ENCODE measurements at places on chromosomes 1 and 21.

- no peaks in the 10 kb centered on the region for H3K27me3 ChIP-seq
- no peaks in the 10 kb centered on the region for H3K4me1 ChIP-seq
- peaks cover 97% of the 10 kb centered on the region for H3K36me3 ChIP-seq
- H3K27ac ChIP-seq = no peak overlapping the region
- DNase-seq = no peak
Observed at GRCh38 chr1:224411766-224412165, 22.8 kb downstream of the WDR26 start.

GRCh38 chr1:84433258-84434080 lies 35.2 kb downstream of the DNASE2B start:
- no peaks in the 10 kb centered on the region for H3K27me3 ChIP-seq
- peaks cover 29% of the 10 kb centered on the region for H3K4me1 ChIP-seq
- peak; percentile 78 for DNase-seq
- H3K4me3 ChIP-seq = no peak overlapping the region

DNA sequence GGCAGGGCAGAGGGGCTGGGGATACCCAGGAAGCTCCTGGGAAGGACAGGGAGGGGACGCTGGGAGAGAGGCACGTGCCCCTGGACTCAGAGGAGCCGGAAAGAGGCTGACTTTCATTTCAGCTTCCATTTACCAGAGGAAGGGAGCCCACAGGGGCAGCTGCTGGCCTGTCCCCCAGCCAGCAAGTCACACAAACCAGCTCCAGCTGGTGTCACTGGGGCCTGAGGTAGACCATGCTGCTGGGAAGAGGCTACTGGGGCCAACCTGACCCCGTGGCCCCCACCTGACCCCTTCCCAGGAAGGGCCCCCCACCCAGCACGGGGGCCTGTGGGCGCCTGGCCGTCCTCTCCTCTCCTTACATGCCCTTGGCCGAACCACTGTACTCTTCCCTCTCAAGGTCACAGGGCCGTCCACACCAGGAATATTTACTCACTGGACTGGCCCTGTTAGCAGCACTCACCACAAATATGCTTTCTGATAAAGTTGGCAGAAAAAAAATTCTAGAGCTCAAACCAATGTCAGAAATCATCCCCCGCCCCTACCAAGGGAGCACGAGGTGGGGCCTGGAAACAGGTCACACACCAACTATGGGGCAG lies 110.5 kb downstream of the CASZ1 start:
- DNase-seq = no peak
- H3K36me3 ChIP-seq = no peaks in the 10 kb centered on the region
- H3K27me3 ChIP-seq = no peaks in the 10 kb centered on the region

DNA sequence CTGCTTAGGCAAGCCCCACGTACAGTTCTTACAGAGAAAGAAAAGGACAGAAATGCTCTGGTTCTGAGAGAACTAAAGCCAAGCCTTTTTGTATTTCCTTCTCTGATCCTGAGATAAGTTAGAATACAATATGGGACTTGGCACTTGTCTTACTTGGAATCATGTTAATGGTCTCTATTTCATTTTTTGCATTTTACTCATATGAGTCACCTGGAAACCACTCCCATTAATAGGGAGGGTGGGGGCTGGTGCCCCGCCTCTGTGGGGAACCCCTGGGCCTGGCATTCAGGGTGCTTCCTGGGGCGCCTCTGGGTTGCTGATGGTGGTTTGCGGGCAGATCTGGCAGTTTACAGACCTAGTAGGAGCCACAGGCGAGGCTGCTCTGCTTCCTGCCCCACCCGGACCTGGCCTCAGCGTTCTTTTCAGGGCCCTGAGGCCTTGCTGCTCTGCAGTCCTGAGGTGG lies 26.7 kb downstream of the TSPAN2 start:
- DNase-seq = peak; percentile 80
- H3K36me3 ChIP-seq = peaks cover 9% of the 10 kb centered on the region
- H3K4me1 ChIP-seq = peaks cover 16% of the 10 kb centered on the region
- H3K27me3 ChIP-seq = no peaks in the 10 kb centered on the region
- peak overlapping the region; percentile 66 for H3K27ac ChIP-seq

- no peak for DNase-seq
- H3K27ac ChIP-seq = no peak overlapping the region
- H3K27me3 ChIP-seq = peaks cover 28% of the 10 kb centered on the region
Observed at GRCh38 chr21:45031571-45032191, 42.7 kb upstream of the ADARB1 start.

DNA sequence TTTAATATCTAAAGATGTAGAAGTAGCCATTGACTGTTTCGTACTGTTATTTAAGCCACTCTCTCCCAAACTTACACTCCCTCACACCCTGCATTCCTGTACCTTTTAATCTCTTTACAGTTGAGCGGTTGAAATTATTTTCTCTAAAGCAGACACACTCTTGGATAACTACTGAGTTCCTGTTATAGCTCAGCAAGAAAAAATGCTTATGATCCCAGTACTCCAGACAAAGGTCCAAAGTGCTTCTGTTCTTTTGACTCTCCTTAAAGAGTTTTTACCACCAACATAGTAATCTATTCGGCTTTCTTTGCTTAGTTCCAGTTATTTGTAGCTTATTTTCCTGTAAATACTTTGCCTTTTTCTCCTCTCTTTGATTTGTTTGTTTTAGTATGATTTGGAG lies 100.1 kb downstream of the ATF6 start:
- no peaks in the 10 kb centered on the region for H3K27me3 ChIP-seq
- no peak overlapping the region for H3K27ac ChIP-seq
- no peak overlapping the region for H3K4me3 ChIP-seq
- H3K36me3 ChIP-seq = peaks cover 60% of the 10 kb centered on the region
- DNase-seq = no peak
- H3K4me1 ChIP-seq = no peaks in the 10 kb centered on the region

DNA sequence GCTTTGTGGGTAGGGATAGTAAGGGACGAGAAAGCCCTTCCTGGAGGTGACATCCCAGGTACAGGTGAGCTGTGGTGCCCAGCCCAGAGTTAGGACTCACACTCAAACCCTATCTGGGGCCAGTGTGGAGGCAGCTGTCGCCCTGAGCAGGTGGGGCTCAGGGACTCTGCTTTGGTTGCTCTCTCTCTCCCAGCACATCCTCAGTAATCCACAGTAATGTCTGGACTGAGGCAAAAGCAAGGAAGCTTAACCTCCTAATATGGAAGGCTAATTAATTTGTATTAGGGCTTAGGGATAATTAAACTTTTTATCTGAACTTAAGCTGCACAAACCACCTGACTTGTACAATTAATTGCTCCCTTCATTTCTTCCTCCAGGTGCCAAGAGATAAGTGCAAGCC lies 38.2 kb downstream of the DDX20 start:
- H3K36me3 ChIP-seq = no peaks in the 10 kb centered on the region
- H3K27ac ChIP-seq = no peak overlapping the region
- no peak for DNase-seq
- H3K4me3 ChIP-seq = no peak overlapping the region
- H3K4me1 ChIP-seq = no peaks in the 10 kb centered on the region

GRCh38 chr1:192573499-192573898 lies 2.1 kb upstream of the RGS1 start:
- no peak overlapping the region for H3K27ac ChIP-seq
- no peaks in the 10 kb centered on the region for H3K27me3 ChIP-seq
- no peak for DNase-seq

GRCh38 chr21:23131177-23131576 lies 2133.0 kb downstream of the NCAM2 start:
- no peak overlapping the region for H3K27ac ChIP-seq
- no peaks in the 10 kb centered on the region for H3K4me1 ChIP-seq
- DNase-seq = no peak
- no peaks in the 10 kb centered on the region for H3K27me3 ChIP-seq
- no peaks in the 10 kb centered on the region for H3K36me3 ChIP-seq
- no peak overlapping the region for H3K4me3 ChIP-seq

DNA sequence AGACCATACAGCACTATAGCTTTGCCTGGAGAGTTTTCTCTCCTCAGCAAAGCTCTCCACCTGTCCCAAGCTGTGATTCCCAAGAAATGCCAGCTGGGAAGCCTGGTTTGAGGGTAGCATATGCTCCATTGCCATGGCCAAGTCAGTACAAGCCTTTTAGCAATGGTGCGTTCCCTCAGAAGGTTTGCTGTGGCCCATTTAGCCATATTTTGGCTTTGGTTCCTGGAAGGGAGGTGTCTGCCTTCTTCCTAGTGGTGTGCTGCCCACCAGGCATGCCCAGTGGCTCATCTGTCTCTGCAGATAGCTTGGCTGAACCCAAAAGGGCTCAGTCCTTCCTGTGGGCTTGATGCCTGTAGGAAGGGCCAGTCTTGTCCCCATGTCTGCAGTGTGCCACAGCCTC lies 32.4 kb downstream of the GALNT2 start:
- no peaks in the 10 kb centered on the region for H3K27me3 ChIP-seq
- H3K4me1 ChIP-seq = peaks cover 19% of the 10 kb centered on the region
- H3K27ac ChIP-seq = no peak overlapping the region
- H3K4me3 ChIP-seq = no peak overlapping the region
- no peak for DNase-seq

DNA sequence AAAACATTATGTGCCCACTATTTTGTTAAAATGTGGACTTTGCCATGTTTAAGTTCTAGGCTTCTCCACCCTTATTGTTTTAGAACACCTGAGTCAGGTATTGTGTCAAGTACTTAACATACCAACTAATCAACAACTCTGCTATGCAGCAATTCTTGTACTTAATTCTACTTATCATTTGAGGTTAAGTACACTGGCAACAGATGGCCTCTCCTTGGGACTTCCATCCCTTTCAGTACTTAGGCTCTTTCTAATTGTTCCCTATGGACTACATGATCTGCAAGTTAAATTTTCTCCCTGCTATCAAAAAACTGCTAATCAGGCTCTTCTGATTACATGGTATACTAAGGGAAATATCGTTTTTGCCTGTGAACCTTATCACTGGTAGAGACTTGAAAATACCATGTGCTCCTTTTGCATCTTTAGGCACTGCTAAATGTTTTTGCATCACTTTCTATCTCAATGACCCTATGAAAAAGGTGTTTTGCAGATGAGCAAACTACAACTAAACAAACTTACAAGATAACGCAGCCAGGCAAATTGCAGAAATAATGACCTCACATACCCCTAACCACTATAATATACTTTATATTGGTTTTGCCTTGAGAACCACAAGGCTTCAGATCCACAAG lies 18.9 kb downstream of the SFPQ start:
- H3K4me3 ChIP-seq = no peak overlapping the region
- DNase-seq = no peak
- peaks cover 3% of the 10 kb centered on the region for H3K4me1 ChIP-seq
- H3K27me3 ChIP-seq = no peaks in the 10 kb centered on the region

GRCh38 chr1:183101841-183102276 lies 78.6 kb downstream of the LAMC1 start:
- H3K27me3 ChIP-seq = no peaks in the 10 kb centered on the region
- no peaks in the 10 kb centered on the region for H3K36me3 ChIP-seq
- H3K4me3 ChIP-seq = no peak overlapping the region
- DNase-seq = no peak

DNA sequence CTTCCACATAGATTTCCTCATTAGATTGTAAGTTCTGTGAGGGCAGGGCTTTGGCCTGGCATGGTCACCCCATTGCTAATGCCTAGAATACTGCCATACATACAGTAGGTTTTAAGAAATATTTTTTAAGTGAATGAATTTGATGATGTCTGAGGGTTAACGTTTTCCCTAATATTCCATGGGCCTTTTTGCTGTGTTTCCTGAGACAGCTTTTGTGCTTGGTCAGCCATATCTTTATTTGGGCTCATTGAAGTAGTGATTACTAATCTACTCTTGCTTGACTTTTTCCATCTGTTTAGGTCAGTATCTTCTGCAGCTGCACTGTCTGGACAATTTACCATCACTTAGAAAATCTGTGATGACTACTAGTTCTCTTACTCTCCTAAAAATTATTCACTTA lies 3.5 kb downstream of the CDC42 start:
- H3K4me3 ChIP-seq = no peak overlapping the region
- H3K36me3 ChIP-seq = peaks cover 18% of the 10 kb centered on the region
- no peak for DNase-seq
- H3K27ac ChIP-seq = no peak overlapping the region
- H3K27me3 ChIP-seq = no peaks in the 10 kb centered on the region

GRCh38 chr1:169456029-169456428 lies 28.8 kb upstream of the CCDC181 start:
- peaks cover 9% of the 10 kb centered on the region for H3K4me1 ChIP-seq
- no peak overlapping the region for H3K4me3 ChIP-seq
- no peaks in the 10 kb centered on the region for H3K27me3 ChIP-seq
- H3K36me3 ChIP-seq = no peaks in the 10 kb centered on the region
- H3K27ac ChIP-seq = no peak overlapping the region

DNA sequence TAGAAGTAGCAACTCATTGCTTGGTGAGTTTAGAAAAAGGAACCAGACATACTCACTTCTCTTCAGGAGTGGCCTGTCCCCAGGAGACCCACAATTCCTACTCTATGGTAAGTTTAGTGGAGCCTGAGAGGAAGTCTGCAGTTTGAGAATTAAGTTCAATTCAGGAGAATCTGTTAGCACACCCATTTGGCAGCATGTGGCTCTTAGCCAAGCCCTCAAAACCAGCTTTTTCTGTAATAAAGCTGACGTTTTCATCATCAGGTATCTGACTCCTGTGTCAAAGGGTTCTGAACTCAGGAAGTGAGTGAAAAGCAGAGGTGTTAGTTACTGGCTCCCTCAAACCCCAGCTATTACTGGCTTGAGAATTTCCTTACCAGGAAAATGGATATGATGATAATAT lies 20.4 kb upstream of the RGS16 start:
- no peaks in the 10 kb centered on the region for H3K36me3 ChIP-seq
- no peak overlapping the region for H3K4me3 ChIP-seq
- peaks cover 9% of the 10 kb centered on the region for H3K4me1 ChIP-seq
- no peak overlapping the region for H3K27ac ChIP-seq

DNA sequence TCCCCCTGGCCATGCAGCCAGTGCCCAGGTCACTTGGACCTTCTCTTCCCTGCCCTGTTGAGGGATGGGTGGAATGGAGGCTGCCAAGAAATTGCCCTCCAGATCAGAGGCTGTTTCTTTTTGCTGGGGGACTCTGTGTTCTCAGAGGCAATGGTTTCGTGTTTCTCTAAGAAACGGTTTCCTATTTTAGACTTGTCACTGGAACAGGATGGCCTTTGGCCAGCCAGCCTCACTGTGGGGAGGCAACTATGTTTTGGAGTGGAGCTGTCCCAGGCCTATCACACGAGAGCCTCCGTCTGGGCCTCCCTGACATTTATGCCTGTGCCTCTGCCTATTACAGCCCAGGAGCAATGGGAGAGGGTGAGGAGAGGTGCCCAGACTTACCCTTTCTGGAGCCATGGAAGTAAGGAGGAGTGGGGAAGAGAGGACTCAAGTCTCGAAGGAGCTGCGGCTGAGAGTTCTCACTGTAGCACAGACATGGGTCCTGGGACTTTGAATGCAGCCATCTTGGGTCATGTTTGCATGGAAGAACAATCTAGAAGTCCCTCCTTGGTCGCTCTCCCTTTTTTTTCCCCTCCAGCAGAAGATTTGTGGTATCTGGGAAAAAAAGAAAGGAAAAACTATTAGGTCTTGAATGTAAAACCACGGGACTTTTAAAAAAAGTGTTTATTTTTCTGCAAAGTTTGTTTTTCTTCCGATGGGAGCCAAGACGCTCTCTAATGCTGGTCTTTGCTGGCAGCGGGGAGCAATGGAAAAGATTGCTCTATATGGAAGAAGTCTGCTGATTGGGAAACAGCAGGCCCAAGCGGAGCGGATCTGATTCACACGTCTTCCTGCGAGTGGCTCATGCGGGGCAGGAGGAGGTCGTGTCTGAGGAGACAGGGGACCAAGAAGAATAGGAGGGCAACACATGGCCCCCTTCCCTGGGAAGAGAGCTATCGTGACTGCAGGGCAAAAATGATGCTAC lies 219.2 kb downstream of the FOXD2 start:
- H3K27me3 ChIP-seq = no peaks in the 10 kb centered on the region
- H3K4me3 ChIP-seq = no peak overlapping the region
- no peak for DNase-seq
- H3K4me1 ChIP-seq = no peaks in the 10 kb centered on the region
- H3K27ac ChIP-seq = no peak overlapping the region

- H3K4me3 ChIP-seq = no peak overlapping the region
- DNase-seq = no peak
- no peaks in the 10 kb centered on the region for H3K27me3 ChIP-seq
- peaks cover 7% of the 10 kb centered on the region for H3K4me1 ChIP-seq
- no peak overlapping the region for H3K27ac ChIP-seq
Observed at GRCh38 chr1:52603630-52604029, 1.5 kb downstream of the GPX7 start.

Data from left lung (tissue), 14 donors.